ENCODE measurements at places on chromosomes 1 and 21. TPM values are rescaled to one million over a fixed set of nuclear protein-coding genes. Genes with fewer than 3 reads are reported as not detected.

NCDN gene
- total RNA-seq = 50.4 TPM

ARPC5 gene
- total RNA-seq = 146 TPM

GFI1 gene
- 74.6 TPM for total RNA-seq

CYYR1 gene
- not detected for total RNA-seq

DNA sequence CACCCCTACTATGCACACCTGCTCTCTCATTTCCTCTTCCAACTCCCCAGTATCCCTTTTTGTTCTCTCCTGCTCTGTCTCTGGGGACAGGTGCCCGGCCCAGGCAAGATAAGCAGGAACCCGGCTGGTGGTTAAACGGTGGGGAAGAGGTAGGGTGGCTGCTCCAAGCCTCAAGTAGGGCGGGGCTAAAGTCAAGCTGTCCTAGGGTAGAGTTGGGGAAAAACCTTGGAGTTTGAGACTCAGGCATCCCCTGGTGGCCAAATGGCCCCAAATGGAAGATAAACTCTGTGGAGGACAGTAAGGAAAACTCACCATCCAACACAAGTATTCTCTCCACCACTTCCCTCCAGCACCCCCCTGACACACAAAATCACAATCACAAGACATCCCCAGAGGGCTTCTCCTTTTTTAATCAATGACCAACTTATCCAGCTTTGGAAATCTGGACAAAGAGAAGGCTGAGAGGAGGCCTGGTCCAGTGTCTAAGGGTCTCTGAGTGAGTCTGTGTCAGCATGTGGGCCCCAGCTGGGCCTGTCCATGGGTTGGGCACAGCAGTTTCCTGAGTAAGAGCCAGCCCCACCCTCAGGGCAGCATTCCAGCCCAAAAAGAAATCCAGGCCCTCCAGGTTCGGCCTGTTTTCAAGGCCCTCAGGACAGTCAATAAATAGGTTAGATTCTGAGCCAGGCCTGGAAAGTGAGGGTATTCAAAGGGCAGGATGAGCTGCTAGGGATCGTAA lies 9.8 kb downstream of the POMGNT1 start:
- H3K4me3 ChIP-seq = no peak overlapping the region
- no peak overlapping the region for H3K27ac ChIP-seq

DNA sequence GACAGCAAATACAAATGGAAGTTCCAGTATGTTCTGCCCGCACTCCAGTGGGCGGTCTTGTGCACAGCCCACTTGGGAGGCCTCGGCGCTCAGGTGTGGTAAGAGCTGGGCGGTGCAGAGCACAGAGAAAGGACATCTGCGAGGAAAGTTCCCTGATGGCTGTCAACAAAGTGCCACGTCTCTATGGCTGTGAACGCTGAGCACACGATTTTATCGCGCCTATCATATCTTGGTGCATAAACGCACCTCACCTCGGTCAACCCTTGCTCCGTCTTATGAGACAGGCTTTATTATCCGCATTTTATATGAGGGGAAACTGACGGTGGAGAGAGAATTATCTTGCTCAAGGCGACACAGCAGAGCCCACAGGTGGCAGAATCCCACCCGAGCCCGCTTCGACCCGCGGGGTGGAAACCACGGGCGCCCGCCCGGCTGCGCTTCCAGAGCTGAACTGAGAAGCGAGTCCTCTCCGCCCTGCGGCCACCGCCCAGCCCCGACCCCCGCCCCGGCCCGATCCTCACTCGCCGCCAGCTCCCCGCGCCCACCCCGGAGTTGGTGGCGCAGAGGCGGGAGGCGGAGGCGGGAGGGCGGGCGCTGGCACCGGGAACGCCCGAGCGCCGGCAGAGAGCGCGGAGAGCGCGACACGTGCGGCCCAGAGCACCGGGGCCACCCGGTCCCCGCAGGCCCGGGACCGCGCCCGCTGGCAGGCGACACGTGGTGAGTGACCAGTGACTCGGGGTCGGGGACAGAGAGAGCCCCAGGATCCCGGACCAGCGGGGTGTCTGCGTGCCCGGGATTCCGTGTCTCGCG lies at the start of gene IL12RB2:
Gene IL12RB2 (plus strand): TSS at position 623 of the 810 bp plus-strand sequence. CDS start 12,496 bp downstream, outside the sequence.
- DNase-seq = peak; percentile 27
- H3K36me3 ChIP-seq = no peaks in the 10 kb centered on the region
- H3K4me1 ChIP-seq = peaks cover 6% of the 10 kb centered on the region
- H3K27me3 ChIP-seq = peaks cover 4% of the 10 kb centered on the region

- no peak overlapping the region for H3K27ac ChIP-seq
- H3K4me1 ChIP-seq = no peaks in the 10 kb centered on the region
- no peak overlapping the region for H3K4me3 ChIP-seq
- DNase-seq = no peak
- H3K36me3 ChIP-seq = no peaks in the 10 kb centered on the region
Measured at GRCh38 chr1:20153000-20153418, 13.9 kb downstream of the PLA2G2F start.

- H3K27me3 ChIP-seq = no peaks in the 10 kb centered on the region
- H3K36me3 ChIP-seq = no peaks in the 10 kb centered on the region
- no peak overlapping the region for H3K27ac ChIP-seq
- DNase-seq = no peak
- H3K4me3 ChIP-seq = no peak overlapping the region
- no peaks in the 10 kb centered on the region for H3K4me1 ChIP-seq
Measured at GRCh38 chr1:62676611-62677356, 11.4 kb downstream of the DOCK7 start.

- no peak for DNase-seq
- H3K27ac ChIP-seq = no peak overlapping the region
- no peaks in the 10 kb centered on the region for H3K36me3 ChIP-seq
- no peaks in the 10 kb centered on the region for H3K27me3 ChIP-seq
- peaks cover 6% of the 10 kb centered on the region for H3K4me1 ChIP-seq
Measured at GRCh38 chr1:13708380-13708982, 8.5 kb downstream of the PRDM2 start.

- H3K4me3 ChIP-seq = no peak overlapping the region
- H3K27ac ChIP-seq = no peak overlapping the region
- DNase-seq = no peak
- H3K4me1 ChIP-seq = no peaks in the 10 kb centered on the region
- H3K27me3 ChIP-seq = no peaks in the 10 kb centered on the region
Measured at GRCh38 chr1:210159211-210159610, 73.4 kb upstream of the SERTAD4 start.

GRCh38 chr1:40413527-40414252 lies 36.6 kb upstream of the ZFP69B start:
- no peaks in the 10 kb centered on the region for H3K27me3 ChIP-seq
- DNase-seq = no peak
- H3K36me3 ChIP-seq = peaks cover 90% of the 10 kb centered on the region
- H3K27ac ChIP-seq = peak overlapping the region; percentile 18

- no peaks in the 10 kb centered on the region for H3K4me1 ChIP-seq
- DNase-seq = no peak
- no peak overlapping the region for H3K27ac ChIP-seq
- no peaks in the 10 kb centered on the region for H3K27me3 ChIP-seq
- no peak overlapping the region for H3K4me3 ChIP-seq
Measured at GRCh38 chr21:37592496-37592895, 225.9 kb downstream of the DYRK1A start.

DNA sequence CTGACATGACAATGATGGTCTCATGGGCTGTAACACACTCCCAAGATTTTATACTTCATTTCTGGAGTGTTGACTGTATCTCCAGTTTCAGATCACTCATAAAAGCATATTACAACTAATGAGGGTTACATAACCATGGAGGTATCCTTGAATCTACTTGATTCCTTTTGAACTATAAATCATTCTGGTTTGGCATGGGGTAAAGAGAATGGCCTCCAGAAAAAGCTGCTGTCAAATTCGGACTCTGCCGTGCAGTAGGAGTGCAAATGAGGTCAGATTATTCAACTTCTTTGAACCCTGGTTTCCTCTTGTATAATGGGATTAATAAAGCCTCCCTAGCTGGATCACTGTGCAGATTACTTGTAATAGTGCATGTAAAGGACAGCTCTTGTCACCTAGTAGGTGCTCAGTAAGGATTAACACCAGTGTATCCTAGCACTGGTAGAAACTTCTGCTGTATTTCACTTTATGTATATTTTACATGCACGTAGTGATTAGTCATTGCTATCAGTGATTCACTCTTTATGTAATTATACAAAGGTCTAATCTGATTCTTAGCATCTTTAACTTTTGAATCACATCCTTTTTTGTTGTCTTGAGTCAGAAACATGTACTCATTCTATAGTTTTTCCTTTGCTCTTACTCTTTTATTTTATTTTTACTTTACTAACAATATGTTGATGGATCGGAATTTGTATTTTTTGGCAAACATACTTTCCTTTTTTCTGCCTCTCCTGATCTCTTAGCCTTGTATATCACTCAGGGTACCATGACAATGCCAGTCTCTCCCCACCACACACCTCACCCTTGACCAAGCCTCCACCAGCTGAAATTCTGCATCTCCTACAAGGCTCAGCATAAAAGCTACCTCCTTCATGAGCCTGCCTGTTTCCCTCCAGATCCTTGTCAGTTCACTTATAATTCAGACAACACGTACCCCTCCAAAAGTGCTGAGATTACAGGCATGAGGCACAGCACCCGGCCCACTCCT lies 3.2 kb downstream of the LRRC8C start:
- no peak overlapping the region for H3K27ac ChIP-seq
- no peak for DNase-seq
- peak overlapping the region; percentile 35 for H3K4me3 ChIP-seq
- H3K27me3 ChIP-seq = no peaks in the 10 kb centered on the region
- H3K36me3 ChIP-seq = no peaks in the 10 kb centered on the region

DNA sequence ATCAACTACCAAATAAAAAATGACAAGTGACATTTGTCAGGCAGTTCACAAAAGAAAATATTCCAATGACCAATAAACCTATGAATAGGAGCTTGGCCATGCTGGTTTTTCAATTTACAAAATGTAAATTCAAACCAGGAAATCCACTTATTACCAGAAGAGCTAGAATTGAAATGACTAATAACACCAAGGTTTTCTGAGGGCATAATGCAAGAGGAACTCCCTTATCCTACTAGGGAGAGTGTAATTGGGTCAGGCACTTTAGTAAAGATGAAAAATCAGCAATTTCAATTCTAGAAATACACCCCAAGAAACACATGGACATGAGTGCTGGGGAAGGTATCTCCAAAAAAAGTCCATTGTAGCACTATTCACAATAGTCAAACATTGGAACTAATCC lies 16.7 kb upstream of the TIAM1 start:
- H3K4me3 ChIP-seq = no peak overlapping the region
- no peaks in the 10 kb centered on the region for H3K27me3 ChIP-seq
- H3K27ac ChIP-seq = no peak overlapping the region
- H3K4me1 ChIP-seq = peaks cover 21% of the 10 kb centered on the region

DNA sequence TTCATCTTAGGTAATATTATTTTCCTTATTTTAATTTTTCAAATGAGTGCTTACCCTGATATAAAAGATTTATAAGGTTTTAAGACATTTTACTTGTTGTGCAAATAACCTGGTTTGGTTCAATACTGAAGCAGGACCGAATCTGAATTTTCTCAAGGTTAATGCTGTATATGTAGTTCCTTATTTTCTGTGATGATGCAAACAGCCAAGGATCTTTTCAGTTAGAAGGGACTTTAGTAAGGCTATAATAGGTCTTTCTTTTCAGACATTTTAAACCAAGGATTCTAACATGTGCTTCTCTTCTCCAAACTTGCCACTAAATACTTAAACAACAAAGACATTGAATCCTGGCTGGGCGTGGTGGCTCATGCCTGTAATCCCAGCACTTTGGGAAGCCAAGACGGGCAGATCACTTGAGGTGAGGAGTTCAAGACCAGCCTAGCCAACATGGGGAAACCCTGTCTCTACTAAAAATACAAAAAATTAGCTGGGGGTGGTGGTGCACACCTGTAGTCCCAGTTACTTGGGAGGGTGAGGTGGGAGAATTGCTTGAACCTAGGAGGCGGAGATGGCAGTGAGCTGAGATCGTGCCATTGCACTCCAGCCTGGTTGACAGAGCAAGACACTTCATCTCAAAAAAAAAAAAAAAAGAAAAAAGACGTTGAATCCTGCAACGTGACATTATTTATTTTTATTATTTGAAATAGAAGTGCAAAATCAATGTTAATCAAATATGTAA lies 3.2 kb upstream of the ARPC5 start:
- no peaks in the 10 kb centered on the region for H3K27me3 ChIP-seq
- no peak overlapping the region for H3K4me3 ChIP-seq
- H3K27ac ChIP-seq = no peak overlapping the region
- peaks cover 6% of the 10 kb centered on the region for H3K4me1 ChIP-seq

- H3K4me1 ChIP-seq = peaks cover 26% of the 10 kb centered on the region
- H3K27ac ChIP-seq = no peak overlapping the region
- no peak overlapping the region for H3K4me3 ChIP-seq
- DNase-seq = no peak
- no peaks in the 10 kb centered on the region for H3K27me3 ChIP-seq
Measured at GRCh38 chr1:27117733-27118439, 37.0 kb downstream of the SLC9A1 start.

GRCh38 chr1:196997423-196997822 lies 20.1 kb downstream of the CFHR5 start:
- H3K27me3 ChIP-seq = no peaks in the 10 kb centered on the region
- no peak overlapping the region for H3K27ac ChIP-seq
- H3K4me1 ChIP-seq = no peaks in the 10 kb centered on the region
- H3K4me3 ChIP-seq = no peak overlapping the region

DNA sequence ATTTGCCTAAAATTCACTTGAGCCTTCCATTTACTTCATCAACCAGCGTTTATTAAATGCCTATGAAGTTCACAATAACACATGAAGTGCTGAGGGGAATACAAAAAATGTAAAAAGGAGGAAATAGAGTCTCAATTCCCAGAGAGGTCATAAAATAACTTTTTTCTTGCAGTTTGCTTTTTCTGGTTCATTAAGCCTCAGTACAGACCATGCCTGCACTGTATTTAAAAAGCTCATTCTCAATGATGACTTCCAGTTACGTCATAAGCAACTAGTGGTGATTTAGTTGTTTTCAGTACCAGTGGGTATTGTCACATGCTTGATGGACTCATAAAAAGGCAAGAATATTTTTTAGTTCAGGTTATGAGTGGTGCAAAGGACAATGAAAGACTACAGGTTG lies 160.1 kb upstream of the UBE2U start:
- H3K4me1 ChIP-seq = no peaks in the 10 kb centered on the region
- DNase-seq = no peak
- H3K4me3 ChIP-seq = no peak overlapping the region

DNA sequence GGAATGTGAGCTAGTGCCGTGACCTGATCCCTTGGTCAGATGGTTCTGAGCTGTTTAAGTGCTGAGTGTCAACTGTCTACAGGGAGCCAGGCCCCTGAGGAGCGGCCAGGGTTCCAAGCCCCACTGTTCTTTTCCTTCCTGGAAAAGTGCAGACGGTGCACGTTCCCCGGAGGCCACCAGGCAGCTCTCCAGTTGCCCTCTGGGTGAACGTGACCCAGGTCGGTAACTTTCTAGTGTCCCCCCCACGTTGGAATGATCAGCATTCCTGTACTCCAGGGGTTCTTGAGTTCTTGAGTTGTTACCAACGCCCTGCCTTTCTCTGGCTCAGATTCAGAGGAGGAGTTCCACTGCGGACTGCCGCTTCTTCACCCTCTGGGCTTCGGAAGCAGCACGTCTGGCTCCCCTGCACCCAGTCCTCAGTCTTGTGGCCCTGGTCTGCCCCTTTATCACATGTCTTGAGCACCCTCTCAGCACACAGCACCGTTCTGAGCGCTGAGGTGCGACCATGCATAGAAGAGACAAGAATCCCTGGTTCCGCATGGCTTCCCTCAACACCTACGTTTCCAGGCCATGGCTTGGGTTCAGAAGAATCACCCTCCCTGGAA lies 131.5 kb downstream of the DHRS3 start:
- DNase-seq = no peak
- H3K27me3 ChIP-seq = no peaks in the 10 kb centered on the region
- no peak overlapping the region for H3K4me3 ChIP-seq
- peaks cover 7% of the 10 kb centered on the region for H3K4me1 ChIP-seq
- peaks cover 4% of the 10 kb centered on the region for H3K36me3 ChIP-seq

All from CD8-positive, alpha-beta memory T cell (primary cell).